ENCODE measurements at places on chromosomes 2 and 18.

- DNase-seq: no peak
Observed at GRCh38 chr2:236675051-236675450, 105.4 kb downstream of the ACKR3 start.

GRCh38 chr2:177830881-177831386, 241.6 kb downstream of the PDE11A start:
- peak; percentile 56 for DNase-seq

GRCh38 chr2:222598611-222599010, 57.3 kb downstream of the FARSB start:
- DNase-seq: no peak

DNA sequence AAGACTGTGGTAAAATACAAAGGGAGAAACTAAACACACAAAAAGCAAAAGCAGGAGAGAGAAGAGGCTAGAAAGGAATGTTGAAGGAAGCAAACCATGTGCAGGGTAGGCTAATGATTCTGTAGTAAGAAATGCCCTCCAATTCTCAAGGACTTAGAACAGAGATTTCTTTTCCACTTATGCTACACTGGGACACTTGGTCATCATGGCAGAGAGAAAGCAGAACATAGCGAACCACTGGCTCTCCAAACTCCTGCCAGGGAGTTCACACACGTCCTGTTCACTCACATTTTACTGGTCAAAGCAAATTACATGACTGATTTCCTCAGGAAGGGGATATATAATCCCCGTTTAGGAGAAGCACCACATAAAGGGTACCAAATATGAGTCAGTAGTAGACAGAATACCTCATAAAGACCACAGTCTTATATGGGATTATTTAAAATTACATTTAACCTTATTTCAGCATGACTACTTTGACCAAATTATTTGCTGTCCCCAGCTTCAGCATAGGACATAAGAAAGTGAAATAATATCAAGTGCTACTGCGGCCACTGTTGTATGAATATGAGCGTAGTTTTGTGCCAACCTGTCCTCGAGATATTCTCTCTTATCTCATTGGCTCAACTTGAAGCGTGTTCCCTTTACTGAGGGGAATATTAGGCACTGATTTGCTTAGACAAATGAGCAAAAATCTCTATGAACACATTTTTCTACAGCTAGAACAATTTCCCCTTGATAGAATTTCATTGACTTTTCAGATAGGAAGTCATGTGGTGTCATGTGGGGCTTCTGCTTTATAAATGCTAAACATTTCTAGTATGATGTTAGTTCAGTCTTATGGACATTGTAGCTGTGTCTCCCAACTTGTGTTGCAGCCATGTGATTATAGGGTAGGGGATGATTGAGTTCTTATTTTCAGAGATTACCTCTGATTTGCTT, 81.7 kb downstream of the FAM161A start:
- DNase-seq: no peak

DNA sequence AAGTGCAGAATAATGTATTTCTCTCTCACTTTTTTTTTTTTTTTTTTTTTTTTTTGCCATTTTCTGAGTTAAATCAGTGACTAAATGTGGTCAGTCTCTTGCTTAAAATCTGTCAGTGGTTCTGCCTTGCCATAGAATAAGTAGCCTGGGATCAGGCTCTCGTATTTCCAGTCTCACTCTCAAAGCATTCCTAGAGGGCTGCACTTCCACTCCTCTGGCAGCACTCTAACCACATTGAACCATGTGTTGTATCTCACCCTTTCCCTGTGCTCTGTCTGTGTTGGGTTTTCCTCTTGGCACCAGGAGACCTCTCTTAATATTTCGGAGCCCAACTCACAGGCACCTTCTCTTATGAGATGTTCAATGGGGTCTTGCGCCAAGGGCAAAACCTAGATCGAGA, 304.4 kb downstream of the CTNNA2 start:
- DNase-seq: no peak

- peak; percentile 44 for DNase-seq
Observed at GRCh38 chr2:24360050-24360962, at the start of gene ITSN2. Gene ITSN2, minus strand, starts transcription at chr2:24360536. Its CDS starts 32,454 bp downstream, at chr2:24328082.

- no peak for DNase-seq
Observed at GRCh38 chr2:1594123-1594372, 150.3 kb downstream of the PXDN start.

DNA sequence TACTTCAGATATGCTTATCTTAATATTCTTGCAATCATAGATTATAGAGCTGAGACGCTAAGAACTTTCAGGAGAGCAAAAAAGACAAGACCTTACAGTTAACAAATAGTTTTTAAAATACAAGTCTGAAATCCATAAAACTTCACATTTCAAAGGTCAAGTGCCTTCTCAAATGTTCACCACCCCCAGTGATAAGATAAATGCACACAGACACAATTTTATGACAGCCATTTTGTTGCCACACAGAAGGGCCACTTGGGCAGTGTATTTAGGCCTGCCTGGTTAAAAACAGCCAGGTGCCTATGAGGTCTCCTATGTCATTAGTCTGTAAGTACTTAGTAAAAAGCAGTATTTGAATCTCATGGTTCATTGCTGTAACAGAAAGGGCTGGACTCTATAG, 8.1 kb upstream of the PSTPIP2 start:
- no peak for DNase-seq

GRCh38 chr18:72985686-72986085, 117.9 kb upstream of the NETO1 start:
- DNase-seq: no peak

DNA sequence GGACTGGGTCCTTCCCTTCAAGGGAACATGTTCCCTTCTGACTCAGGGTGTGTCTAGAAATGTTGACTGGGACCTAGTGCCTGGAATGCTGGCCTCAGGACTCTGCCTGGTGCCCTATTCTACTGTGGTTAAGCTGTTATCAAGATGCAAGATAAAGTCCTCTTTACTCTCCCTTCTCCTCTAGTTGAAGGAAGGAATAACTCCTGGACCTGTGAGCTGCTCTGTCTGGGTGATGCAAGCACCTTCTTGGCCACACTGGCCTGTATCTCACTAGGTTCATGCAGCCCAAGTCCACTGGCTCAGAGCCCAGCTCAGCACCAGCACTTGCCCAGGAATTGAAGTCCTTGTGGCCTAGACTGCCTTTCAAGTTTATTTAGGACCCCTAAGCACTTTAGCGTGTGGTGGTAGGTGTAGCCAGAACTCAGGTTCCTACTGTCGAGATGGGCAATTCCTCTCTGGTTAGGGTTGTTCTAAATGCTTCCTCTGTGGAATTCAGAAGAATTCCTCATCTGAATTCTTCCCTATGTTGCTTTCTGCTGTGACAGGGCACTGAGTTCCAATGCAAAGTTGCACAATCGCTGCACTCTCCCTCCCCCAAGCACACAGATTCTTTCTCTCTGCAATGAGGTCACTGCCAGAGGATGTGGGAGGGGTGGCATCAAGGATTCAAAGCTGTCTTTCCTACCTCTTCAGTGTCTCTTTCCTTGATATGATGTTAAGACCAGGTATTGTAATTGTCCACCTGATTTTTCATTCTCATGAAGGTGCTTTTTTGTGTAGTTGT, 54.7 kb downstream of the VWC2L start:
- no peak for DNase-seq

DNA sequence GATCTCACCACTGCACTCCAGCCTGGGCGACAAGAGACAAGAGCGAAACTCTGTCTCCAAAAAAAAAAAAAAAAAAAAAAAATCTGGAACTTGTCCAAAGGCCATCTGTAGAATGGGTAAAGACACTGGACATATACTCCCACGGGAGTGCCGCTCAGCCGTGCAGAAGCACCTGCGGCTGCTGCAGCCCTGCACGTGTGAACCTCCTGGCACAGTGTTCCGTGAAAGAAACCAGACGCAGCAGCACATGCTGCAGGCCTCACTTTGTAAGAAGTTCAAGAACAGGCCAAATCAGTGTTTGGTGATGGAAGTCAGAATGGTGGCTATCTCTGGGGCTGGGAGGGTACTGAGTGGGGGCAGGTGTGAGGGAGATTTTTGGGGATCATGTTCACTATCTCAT, 6.5 kb downstream of the CHRND start:
- DNase-seq: no peak

DNA sequence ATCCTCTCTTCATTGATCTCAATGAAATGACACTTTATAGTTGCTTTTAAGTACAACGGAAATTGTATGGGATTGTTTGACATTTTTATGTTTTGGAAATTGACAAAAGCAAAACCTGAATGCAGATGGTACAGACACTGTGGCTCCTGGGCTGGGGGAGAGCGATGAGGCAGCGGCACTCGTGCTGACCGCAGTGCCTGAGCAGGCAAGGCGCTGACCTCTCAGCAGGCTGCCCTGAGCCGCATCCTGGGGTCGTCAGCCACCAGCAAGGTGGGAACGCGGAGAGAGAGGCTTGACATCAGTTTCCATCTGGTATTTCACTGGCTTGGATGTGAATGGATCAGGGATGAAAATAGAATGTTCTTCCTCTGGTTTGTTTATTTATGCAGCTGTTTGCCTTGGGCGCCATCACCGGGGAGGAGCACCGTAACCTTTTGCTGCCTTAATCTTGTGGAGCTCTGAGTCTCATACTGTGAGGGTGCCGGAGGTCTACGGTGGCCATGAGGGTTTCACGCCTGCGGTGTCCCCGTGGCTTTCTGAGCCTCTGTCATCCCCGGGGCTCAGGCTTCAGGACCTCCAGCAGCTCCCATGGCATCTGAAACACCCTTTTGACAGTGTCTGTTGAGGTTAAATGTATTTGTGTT, 94.8 kb upstream of the TPO start:
- DNase-seq: no peak

GRCh38 chr2:232268636-232269165, 109.8 kb upstream of the ALPP start:
- no peak for DNase-seq

DNA sequence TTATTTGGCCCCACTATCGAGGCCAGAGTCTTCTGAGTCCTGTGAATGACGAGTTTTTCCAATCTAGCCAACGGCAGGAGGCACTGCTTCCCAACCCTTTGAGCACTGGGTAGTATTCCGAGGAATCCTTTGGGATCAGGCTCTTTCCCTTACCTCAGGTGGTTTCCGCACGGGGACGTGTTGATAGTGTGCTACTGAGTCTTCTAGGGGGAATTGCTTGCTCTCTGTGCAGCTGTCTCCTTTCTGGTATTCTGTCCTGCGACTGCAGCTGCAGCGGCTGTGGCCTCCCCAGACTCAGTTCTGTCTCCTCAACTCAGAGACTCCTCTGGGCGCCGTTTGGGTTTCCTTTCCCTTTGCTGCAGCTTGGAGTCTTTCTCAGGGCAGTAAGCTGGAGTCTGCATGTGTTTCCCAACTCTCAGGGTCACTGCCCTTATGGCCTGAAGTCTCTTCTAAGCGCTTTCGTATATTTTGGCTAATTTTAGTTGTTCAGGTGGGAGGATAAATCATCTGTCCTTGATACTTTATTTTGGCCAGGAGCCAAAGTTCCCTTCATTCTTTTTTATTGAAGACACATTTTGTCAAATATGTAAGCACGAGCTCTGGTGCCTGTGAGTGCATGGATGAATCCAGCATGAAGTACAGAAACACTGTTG, 118.4 kb downstream of the MAP4K4 start:
- DNase-seq: no peak

- no peak for DNase-seq
Observed at GRCh38 chr2:222526480-222527277, 102.3 kb downstream of the SGPP2 start.

- no peak for DNase-seq
Observed at GRCh38 chr2:30218814-30219213, 12.5 kb upstream of the LBH start.

GRCh38 chr2:69742322-69742952, 503 bp downstream of the ANXA4 start:
- no peak for DNase-seq

- no peak for DNase-seq
Observed at GRCh38 chr2:28750316-28751251, 1.0 kb upstream of the PPP1CB start.

DNA sequence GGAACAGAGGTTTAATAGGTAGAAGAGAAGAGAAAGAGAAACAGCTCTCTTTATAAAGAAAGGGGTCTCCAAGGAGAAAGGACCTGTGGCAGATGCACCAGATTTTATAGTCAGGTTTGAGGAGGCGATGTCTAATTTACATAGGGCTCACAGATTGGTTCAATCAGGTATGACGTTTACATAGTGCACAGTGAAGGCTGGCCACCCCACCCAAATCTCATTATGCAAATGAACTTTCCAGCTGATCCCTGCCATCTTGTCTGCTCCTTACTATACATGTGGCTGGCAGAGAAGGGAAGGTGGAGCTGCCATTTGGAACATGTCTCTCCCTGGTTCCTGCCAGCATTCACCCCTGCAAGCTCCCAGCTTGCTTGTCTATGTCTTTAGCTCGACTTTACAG, 557.8 kb downstream of the SUCLG1 start:
- DNase-seq: no peak

DNA sequence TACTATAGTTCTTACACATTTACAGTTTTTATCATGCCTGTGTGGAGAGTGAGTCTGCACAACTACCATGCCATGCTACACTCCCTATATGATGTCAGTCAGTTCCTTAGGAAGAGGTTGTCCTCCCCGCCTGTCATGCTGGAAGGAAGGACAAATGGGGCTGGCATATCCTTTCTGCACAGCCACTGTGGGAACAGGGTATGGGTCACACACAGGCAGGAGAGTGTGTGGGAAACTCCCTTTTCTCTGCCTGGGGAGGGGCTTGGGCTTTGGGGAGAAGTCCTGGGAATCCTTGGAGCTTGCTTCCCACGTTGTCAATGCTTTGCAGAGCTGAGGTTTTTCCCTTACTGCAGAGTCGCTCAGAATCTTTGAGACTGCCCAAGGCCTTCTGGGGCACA, 232.1 kb downstream of the PRKCE start:
- no peak for DNase-seq

DNA sequence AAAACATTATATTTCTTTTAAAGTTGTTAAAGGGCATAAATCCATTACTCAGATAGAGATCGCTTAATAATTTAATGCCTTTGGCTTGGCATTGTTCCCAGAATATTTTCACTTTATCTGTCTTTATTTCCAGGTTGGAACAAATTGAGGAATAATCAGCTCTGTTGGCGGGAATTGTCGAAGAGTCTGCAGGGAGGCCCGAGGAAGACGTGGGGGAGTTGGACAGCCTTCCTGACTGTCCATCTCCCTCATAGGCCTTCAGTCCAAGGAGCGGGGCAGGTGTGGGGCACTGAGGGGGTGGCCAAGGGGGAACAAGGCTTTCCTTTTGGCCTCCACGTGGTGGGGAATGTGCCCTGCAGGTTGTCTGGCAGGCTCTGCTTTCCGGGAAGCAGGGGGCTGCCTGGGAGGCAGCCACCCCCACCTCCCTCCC, 179.6 kb downstream of the ZBTB7C start:
- no peak for DNase-seq

- no peak for DNase-seq
Observed at GRCh38 chr2:207319316-207319715, 153.6 kb upstream of the KLF7 start.
